ENCODE measurements at places on chromosomes 3 and 15.

DNA sequence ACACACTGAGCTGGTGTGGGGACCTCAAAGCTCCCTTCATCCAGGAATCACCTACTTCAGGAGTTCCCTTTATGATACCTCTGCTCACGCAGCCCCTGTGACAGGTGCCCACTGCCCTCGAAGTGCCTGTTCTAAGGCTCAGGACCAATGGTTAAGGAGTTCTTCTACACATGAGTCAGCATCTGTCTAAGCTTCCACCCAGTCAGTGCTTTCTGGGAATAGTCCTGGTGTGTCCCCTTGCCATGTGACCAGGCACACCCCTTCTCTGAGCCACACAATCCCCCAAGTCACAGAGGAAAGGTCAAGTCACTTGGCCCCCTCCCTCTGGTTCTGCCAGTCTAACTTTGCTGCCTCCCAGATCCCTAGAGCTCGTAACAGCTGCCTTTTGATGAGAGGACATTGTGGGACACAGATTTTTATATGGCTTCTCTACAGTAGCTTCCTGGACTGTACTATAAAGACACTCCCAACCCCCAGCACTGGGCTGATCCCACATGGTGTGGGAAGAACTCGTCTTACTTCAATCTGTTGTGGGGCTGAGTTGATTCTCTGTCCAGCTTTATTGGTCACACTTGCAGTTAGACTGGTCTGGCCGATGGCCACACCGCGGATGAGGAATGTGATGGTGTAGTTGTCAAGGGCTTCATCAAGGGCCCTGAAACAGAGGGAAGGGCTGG is 78.8 kb downstream of the NUP210 start:
- DNase-seq, result no peak

DNA sequence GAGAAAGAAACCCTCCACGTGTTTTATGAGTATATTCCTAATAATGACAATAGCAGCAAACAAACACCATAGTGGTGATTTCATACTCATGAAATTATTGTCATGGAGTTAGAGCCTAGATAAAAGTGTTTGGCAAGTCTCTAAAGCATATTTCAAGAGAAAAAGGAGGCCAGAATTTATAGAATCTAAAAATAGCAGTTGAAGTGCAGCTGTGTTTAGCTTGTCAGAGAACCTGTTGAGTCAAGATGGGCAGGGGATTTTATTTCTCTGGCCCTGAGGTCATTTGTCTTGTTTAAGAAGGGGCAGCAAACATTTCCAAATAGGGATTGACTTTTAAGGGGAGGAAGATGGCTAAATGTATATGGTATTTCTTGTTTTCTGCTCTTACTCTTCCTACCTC is 279.6 kb upstream of the CTDSPL start:
- no peak for DNase-seq

DNA sequence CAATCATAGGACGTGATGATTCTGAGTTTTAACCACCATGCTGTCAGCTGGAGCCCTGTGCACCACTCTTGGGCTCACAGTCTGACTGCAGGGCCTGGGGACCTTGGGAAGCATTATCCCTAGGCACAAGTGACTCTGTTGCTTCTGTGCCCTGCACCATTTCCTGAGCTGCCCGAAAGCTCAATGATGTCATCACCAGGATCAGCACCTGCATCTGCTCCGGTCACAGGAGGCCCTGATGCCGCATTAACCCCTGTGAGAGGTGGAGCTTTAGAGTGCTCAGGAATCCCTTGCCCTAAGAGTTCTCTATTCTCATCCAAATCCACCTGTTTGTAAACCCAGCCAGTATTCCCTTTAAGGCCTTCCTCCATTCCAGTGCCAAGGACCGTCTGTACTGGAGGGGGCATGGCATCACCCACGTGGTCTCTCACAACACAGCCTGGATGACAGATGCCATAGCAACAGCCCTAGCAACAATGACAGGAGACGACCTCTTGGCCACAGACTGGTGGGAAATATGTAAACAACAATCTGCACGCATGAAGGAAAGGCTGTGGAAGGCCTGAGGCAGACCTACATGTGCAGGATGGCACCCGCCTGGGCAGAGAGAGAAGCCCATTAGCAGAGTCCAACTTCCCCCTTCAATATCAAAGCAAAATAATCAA is 37.9 kb downstream of the NTRK3 start:
- DNase-seq, result no peak

GRCh38 chr15:49697121-49697520 is 76.3 kb downstream of the DTWD1 start:
- DNase-seq, result no peak

DNA sequence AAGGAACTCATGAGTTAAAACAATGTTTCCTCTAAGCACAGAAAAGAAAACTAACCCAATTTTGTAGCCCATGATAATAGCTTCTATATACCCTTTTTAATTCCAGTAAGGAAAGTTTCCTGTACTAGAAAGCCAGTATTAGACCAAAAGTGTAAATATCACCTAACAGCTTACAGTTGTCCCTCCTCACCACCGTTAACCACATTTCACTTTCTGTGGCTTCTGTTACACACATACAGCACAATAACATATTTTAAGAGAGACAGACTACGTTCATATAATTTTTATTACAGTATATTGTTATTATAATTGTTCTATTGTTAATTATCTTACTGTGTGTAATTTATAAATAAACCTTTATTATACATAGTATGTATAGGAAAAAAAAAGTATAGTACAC is 74.1 kb downstream of the ZNF280D start:
- no peak for DNase-seq

- DNase-seq, result no peak
Measured at GRCh38 chr15:63226155-63226883, 36.9 kb downstream of the RAB8B start.

DNA sequence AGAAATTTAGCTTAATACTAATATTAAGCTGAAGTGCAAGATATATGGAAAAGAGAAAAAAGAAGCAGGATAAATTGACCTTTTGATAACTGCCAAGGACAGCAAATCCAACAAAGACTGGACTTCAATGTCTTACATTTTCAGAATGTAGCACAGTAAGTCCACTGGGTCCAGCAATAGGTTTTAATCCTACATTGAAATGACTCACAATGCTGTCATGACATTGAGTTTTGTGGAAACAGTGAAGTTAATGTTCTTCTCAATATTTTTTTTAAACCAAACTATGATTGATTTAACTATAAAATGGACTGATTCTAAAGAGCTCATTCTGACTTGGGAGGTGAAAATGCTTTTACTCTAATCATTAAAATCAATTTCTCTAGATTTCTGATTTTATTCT is 166.6 kb upstream of the ZNF717 start:
- DNase-seq, result no peak

DNA sequence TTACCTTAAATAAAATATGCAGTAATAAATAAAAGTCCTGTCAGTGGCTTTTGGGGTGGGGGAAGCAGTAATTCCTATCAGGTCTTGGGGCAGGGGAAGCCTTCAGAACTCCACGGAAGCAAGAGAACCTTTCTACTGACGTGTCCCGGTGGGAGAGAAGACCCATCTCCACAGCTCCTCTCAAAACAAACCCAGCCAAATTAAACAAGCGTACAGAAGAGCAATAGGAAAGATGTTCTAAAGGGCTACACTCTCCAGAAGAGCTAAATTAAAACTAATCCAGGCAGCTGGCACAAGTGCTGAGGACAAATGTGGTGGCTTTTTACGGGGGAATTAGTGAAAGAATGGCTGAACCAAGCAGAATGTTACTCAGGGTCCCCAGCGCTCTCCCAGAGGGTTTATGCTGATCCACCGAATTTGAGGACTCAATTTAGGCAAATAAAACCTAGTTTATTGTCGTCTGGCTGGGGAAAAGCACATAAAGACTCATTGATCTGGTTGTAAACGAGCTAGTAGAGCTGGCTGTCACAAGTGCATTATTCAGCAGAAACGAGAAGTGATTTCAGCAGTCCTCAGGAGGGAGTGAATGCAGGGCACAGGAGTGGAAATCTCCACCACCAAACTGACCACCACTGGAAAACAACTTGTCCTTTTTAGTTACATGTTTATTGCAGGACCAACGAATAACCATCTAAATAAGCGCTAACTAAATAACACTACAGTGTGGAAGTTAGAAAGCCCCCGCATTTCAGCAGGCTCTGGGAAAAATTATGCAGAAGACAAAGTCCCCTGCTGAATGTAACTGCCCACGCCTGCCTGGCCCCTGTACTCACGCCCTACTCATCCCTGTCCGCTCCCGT is 13.5 kb downstream of the BFSP2 start:
- no peak for DNase-seq

DNA sequence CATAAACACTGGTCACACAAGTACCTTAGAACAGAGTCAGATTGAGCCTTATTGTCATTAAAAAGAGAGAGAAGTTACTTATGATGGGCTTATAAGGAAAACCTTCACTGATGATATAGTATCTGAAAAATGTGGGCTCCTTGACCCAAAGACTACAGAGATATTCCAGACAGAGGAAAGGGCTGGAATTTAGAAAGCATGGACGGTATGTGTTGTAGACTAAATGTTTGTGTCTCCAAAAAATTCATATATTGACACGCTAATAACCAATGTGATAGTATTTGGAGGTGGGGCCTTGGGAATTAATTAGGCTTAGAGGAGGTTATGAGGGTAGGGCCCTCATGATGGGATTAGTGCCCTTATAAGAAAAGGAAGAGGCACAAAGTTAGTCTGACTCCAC is 61.0 kb upstream of the DAZL start:
- DNase-seq, result no peak

- no peak for DNase-seq
Measured at GRCh38 chr15:40367371-40367685, 9.3 kb downstream of the DISP2 start.

DNA sequence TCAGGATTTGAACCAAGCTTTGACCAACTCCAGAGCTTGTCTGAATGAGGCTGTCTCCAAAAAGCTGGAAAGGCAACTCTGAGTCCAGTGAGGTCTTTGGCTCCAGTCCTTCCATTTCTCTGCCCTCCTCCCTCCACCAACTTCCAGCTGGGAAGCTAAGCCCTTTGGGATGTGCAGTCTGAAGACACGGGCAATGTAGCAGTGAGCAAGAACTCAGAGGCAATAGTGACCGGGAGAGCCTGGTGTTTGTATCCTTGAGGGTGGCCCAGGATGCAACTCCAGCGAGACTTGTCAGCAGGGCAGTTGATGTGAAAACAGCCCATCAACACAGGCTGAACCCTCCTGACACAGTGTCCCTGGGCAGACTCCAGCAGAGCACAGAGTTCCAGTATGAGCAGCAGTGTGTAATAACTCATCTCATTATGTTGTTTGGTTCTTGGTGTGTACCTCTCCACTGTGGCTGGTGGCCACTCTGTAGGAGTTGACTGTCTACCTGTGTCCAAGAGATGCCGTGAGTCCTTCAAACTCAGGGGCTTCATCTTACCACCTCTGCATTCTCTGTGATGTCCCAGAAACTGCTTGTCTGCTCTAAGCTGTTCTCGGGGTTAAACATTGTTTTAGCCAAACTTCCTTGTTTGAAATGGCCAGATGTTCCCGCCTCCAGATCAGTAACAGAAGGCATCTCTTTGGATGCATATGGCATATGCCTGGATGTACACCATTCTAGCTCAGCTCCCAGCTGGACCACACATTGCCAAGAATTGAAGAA is 6.6 kb downstream of the CDCP1 start:
- no peak for DNase-seq

DNA sequence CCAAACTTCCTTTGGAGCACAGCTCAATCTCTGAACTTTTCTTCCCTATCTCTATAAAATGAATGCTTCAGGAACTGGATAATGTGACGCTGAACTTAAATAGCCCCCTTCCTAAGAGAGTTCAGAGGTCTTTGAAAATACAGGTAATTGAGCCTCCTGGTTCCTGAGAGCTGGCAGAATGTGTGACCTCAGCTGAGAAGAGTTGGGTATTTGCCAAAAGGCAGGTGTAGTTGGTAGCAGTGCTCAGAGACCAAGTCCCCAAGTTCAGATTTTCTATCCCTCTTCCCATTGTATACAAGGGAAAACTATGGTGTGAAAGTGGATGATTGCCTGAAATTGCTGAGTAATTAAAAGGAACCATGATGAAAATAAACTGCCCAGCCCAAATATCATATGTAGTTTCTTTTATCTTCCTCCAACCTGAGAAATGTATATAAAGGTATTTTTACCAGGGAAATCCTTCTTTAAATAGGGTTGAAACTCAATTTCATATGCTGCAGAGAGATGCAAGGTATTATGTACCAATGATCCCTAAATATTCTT is 154.6 kb upstream of the ICE2 start:
- no peak for DNase-seq
